ENCODE measurements at places on chromosomes 7 and 10.

DNA sequence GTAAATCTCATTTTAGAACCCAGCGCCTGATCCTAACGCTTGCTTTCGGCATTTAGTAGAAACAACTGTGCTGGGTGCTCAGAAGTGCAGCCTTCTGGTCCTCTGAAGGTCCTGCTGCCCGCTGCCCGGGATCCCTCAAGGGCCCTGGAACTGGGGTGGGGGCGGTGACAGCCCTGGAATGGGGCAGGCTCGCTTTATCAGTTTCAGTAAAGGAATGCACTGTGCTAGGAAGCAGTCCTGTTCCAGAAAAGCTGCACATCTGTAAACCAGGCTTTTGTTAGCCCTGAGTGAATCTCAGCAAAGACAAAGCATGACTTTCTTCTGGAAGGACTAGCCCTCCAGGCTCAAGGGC lies 254.6 kb downstream of the TNS3 start:
- no peak for DNase-seq

DNA sequence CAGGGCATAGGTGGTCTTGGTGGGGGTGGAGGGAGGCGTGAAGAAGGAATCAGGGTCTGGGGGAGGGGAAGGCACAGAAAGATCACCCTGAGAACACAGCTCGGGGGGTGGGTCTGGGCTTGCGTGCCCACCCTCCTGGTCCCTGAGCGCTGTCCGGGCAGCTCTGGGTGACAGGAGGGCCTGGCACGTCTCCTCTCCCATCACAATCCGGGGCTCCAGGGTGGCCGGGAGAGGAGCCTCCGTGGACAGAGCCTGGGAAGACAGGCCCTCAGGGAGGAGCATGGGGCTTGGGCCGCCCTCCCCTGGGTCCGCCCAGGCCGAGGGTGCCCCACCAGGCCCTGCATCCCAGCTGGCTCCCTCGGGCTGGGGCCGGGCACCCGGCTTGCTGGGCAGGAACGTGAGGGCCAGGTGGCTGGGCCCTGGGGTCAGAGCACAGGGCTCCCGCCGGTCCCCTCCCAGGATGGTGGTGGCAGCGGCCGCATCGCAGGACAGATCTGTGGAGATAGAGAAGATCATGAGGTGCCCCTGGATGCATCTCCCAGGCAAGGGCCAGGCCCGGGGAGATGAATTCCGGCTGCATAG lies 3.1 kb downstream of the NACAD start:
- no peak for DNase-seq

GRCh38 chr7:80459776-80460510 lies 51.9 kb downstream of the GNAT3 start:
- no peak for DNase-seq

DNA sequence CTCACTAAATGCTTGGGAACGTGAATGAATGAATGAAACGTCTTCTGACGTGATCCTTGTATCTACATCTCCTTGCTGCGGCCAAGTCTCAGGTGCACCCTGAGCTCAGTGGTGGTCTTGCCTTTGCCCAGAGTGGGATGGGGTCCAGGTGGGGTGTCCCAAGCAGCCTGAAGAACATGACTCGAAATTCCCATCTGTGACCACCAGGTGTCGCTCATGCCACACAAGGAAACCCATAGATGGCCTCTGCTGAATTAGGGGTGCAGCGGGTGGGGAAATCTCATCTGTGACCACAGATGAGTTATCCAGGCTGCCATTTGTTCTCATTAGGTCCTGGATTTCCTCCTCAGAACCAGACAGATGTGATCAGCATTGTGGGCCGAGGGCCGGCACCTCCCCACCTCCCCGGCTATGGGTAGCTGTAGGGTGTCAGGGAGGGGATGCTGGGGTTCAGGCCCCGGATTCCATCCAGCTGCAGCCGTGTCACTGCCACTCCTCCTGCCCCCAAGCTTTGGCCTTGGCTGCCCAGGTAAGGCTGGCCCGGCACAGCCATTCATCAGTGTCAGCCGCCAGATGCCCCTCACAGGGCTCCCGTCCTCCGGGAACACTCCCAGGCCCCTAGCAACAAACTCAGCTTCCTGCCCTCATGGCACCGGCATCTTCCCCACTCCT lies 21.0 kb upstream of the GNA12 start:
- peak; percentile 60 for DNase-seq

DNA sequence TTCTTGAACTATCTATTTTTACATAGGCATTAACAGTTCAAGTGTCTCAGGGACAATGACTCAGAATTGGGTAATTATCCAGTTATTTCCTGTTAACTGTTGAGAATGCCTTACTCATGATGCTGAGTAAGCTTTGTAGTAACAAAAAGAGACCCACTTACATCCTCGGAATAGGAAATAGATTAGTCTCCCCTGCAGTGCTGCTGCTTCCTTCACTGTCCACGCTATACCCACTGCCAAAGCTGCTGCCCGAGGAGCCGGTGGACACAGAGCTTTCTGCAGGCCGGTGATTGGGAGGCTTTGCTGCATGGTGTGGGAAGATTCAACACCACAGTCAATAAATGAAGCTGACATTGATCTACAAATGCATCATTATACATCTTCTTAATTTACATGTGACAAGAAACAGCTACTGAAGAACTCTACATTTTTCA lies 357.1 kb downstream of the PCLO start:
- no peak for DNase-seq

DNA sequence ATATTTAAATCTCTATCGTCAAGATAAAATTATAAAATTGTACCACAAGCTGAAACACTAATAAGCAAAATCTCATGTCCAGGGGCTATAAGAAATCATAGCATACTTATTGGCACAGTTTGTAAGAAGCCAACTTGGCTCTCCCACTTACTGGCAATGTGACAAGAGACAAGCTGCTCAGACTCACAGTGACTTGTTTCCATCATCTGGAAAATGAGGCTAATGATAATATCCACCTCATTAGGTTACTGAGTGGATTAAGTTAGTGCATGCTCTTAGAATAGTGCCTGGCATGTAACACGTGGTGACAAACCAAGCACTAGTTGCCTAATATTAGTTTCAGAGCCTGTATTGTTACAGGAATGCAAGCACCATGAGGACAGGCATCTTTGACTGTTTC lies 234.4 kb downstream of the GLI3 start:
- DNase-seq = no peak

DNA sequence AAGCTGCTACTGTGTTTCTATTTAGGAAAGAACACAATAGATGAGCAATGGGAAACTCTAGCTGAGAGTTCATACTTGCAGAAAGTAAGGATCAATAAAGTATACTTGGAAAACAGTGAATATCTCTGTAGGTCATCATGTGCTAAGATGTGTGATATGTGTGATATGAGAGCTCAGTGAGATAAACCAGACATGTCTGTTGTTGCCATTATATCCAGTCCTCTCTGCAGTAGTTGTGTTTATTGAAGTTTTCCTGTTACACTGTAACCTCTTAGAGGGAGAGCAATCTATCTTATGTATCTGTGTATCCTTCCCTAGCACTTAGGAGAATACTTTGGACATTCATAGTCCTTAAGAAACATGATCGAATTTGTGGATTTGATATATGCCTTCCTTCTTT lies 19.1 kb downstream of the TRUB1 start:
- DNase-seq = no peak

GRCh38 chr10:113320211-113320610 lies 232.6 kb upstream of the HABP2 start:
- DNase-seq = no peak

- no peak for DNase-seq
These were observed 101.8 kb upstream of the MKLN1 start for GRCh38 chr7:131225619-131226513.

DNA sequence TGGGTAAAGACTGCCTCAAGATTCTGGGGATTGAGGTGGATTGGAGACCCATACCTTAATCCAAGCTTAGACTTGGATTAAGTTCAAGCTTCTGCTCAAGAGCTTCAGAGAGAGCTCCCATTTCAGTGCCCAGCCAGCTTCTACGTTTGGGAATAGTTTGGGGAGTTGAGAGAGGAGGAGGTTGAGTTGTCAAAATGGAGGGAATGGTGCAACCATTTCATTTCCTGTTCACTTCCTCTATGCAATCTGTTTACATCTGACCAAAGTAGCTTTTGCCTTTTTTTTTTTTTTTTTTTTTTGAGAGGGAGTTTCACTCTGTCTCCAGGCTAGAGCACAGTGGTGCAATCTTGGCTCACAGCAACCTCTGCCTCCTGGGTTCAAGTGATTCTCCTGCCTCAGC lies 65.8 kb downstream of the ENTPD1 start:
- DNase-seq = no peak

GRCh38 chr10:24652381-24652957 lies 71.2 kb downstream of the ARHGAP21 start:
- no peak for DNase-seq

GRCh38 chr10:2137549-2138174 lies 400.3 kb upstream of the ADARB2 start:
- DNase-seq = no peak

- DNase-seq = no peak
These were observed 34.5 kb upstream of the MEOX2 start for GRCh38 chr7:15720849-15721471.

DNA sequence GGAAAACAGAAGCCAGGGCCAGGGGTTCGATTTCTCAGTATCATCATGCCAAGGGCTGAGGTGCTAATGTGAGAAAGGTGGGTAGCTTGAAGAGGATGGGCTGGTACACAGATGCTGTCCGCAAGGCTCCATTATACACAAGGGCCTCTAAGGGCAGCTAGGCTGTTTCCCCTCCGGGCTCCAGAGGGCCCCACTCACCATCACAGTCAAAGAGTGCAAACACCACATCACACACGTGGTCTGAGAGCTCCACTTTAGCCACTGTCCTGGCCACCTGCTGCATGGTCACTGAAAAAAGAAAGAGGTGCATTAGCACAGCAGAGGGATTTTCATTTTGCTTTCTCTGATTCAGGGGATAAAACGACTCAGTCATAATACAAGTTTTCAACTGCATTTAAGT lies 20.9 kb upstream of the DNAJB12 start:
- no peak for DNase-seq

- DNase-seq = no peak
These were observed 76.2 kb upstream of the UNC5B start for GRCh38 chr10:71136036-71136721.

GRCh38 chr10:67819768-67820204 lies 18.2 kb downstream of the DNAJC12 start:
- no peak for DNase-seq

DNA sequence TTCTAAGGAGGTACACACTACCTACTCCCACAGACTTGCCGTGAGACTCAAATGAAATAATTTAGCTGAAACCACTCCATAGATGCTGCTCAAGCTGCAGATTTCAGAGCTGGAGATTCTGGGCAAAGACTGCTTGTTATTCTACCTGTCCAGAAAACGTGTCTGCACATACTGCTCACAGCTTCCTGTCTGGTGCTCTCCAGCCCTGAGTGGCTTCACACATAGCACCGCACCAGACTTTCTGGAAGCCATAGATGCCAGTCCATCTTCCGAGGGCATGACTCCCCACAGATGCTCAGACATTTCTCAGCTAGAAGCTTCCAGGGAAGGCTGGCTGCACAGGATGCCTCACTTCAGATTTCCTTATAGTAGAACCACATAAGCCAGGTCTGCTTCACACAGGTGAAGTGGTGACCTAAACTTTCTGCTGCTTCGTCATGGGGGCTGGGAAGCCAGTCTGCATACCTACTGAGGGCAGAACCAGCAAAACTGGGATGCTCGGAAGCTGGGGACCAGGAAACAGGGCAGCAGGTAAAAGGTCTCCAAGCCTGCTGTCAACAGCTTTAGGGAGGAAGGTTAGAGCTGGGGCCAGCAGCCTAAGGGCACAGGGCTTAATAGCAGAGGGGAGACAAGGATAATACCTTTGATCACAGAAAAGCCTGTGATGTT lies 18.2 kb downstream of the CCDC6 start:
- DNase-seq = no peak

DNA sequence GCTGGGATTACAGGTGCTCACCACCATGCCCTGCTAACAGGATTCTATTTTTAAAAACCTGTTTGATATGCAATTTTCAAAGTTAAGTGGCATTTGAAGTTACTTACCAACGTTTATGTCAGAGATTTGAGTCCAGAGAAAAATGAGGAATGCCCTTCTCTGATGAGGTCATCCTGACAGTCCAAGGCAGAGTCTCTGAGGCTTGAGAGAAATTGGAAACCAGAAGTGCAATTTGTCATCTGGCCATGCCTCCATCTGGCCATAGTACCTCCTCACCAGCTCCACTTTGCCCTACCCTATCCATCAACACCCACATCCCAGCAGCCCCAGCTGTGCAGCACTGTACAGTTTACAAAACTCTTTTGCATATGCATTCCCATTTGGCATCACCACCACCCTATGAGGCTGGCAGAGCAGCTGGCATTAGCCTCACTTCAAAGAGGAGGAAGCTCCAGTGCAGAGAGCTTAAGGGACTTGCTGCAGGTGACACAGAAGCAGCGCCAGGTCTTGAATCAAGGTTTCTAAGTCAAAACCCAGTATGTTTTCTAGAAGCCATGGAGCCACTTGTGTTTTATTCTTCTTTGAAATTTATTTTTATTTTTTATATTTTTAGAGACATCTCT lies 54.5 kb upstream of the PDZD8 start:
- no peak for DNase-seq

DNA sequence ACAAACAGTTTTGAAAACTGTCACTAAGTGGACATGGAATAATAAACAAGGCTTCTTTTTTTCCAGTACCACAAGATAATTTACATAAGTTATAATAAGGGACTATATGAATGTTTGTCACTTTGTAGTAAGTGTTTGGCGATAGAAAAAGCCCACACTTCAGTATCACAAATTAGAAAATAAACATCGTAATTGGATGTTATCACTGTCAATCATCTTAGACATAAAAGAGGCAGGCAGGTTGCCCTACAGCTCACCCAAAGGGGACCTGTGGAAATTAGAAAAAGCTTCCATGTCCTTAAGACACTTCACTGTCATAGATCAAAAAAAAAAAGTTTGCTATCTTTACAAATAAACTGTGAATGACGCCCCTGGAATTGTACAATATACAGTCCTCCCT lies 3.6 kb upstream of the NOC3L start:
- DNase-seq = no peak

DNA sequence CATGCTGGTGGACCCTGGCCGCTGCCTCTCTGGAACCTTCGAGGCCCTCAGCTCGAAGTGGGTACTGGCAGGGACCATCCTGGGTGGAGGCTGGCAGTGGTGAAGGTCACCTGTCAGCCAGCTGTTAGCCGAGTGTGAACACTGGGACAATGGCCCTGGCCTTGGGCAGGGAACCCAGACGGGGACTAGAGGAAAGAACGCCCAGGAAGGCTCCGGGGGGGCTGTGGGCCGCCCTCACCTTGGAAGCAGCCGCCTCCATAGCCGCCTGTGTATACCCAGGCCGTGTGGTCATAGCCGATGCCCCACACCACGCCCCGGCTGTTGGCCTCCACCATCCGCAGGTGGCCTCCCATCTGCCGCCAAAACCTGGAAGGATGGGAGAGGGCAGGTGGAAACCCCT lies 17.6 kb downstream of the BHLHA15 start:
- DNase-seq = no peak

Data from progenitor cell of endocrine pancreas (in vitro differentiated cells).